ENCODE measurements at places on chromosomes 16 and 17. TPM values are rescaled to one million over a fixed set of nuclear protein-coding genes. Genes with fewer than 3 reads are reported as not detected.
A peak's percentile ranks its signal among the peaks of the same experiment; 100 is the strongest.

DNA sequence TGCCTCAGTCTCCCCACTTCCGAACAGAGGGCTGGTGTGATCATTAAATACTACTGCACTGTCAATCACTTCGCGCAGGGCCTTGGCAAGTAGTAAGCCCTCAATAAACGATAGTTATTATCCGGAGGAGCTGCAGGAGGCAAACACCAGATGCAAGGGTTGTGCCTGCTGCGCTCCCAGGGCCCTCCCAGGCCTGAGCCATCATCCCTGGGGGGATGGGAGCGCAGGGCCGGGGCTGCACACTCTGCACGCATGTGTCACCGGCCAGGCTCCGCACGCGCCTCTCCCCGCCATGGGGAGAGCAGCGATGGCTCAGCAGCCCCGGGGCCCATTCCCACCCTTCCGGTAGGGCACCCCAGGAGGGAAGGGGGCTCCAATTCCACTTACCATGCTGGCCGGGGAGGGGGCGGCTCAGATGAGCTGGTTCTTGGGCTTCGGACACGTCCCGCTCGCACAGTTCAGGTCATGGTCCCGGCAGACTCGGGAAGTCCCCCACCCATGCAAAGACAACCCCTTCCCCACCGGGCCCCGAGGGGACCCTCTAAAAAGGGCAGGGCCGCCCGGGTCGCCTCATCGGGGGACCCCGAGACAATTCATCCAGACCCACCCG, 681 bp downstream of the XPO6 start:
- DNase-seq, result peak; percentile 58
- H3K36me3 ChIP-seq, result peaks cover 16% of the 10 kb centered on the region

- H3K4me3 ChIP-seq, result peak within 1 kb of the TSS; percentile 73
- H3K36me3 ChIP-seq, result no peaks in the 10 kb centered on the region
- DNase-seq, result peak; percentile 91
- peaks cover 43% of the 10 kb centered on the region for H3K27me3 ChIP-seq
- H3K27ac ChIP-seq, result no peak within 1 kb of the TSS
Measured at GRCh38 chr17:6713130-6713917, at the start of gene SLC13A5. TSS of gene SLC13A5 (minus strand) at chr17:6713369. CDS start at chr17:6713333, 36 bp downstream.

DNA sequence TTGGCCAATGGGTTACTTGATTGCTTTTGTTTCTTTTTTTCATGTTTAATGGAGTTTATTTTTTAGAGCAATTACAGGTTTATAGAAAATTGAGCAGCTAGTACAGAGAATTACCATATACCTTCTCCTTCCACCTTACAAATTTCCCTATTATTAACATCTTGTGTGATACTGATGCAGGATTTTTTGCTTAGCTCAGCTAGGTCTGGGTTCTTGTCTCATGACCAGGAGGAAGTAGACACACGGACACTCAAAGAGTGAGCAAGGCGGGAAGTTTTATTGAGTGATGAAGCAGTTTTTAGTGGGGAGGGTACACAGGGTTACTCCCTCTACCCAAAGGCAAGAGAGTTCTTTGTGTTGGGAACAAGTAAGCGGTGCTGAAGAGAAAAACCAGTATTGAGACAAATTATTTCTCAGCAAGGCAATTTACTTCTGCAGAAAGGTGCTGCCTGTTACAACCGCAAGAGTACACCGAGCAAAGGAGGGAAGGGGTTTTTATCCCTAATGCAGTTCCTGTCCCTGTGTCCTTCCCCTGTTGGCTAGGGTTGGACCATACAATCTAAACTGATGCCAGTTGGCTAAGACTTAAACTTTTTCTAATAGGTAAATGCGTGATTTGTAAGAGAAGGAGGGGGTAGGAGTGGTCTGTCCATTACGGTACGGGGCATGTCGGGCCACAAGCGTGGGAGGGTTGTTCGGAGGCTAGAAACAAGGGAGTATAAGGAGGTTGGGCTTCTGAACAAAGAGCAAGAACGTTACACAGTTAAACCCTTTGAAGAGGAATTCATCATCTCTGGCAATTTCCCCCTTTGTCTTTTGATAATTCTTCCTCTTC, 26.9 kb downstream of the SEC14L1 start:
- no peak overlapping the region for H3K4me3 ChIP-seq
- no peaks in the 10 kb centered on the region for H3K27me3 ChIP-seq
- H3K36me3 ChIP-seq, result peaks cover 19% of the 10 kb centered on the region

DNA sequence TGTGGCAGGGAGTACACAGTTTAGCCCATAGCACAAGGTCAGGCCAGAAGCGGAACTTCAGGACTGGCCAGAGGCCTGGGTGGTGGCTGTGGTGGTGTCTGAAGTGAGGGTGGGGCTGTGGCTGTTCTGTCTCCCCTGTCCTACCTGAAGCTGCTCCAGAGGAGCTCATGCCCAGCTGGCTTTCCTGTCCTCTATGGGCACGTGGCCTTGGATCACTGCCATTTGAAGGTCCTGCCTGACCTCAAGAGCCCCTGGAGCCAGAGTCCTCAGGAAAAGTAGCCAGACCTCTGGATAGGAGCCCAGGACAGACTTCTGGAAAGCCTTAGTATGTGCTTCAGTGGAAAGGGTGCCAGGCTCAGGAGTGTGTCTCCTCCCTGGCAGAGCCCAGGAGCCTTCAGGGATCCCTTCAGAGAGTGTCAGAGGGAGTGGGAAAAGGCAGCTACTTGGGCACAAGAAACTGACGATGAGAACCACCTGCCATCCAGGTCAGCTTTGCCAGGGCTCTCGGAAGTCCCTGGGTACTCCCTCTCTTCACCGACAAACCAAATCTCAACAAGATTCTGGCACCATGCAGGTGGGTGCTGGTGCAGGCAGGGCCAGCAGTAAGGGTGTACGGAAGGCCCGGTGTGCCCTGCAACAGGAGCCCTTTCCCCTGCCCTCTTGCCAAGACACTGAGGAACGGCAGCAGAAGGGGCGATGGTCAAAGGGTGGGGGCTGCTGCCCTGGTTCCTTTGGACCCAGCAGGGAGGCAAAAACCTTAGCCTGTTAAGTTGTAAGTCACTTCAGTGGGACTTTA, 153.7 kb downstream of the NTN1 start:
- H3K27me3 ChIP-seq, result no peaks in the 10 kb centered on the region
- no peak overlapping the region for H3K4me3 ChIP-seq
- no peaks in the 10 kb centered on the region for H3K36me3 ChIP-seq
- H3K4me1 ChIP-seq, result peaks cover 14% of the 10 kb centered on the region

DNA sequence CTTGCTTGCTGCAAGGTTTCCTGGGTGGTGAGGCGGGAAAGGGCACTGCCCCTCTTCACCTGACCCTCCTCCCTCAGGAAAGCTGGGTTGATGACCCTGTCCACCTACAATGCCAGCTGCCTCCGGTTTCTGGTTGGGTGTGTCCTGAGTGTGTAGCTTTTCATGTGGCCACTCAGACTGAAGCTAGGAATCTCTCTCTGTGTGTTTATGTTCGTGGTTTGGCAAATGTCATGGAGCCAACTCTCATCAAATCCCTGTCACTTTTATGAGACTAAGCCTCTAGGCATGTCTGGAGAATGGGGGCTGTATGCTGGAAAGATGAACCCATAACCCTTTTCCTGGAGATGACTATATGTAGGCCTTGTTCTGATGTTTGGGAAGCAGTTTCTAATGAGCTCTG, 17.1 kb downstream of the PLEKHG4 start:
- H3K36me3 ChIP-seq, result no peaks in the 10 kb centered on the region
- DNase-seq, result no peak
- no peaks in the 10 kb centered on the region for H3K4me1 ChIP-seq
- no peak overlapping the region for H3K4me3 ChIP-seq
- H3K27ac ChIP-seq, result no peak overlapping the region

- H3K4me3 ChIP-seq, result peak overlapping the region; percentile 82
- peaks cover 7% of the 10 kb centered on the region for H3K4me1 ChIP-seq
- peaks cover 51% of the 10 kb centered on the region for H3K27me3 ChIP-seq
- peak; percentile 96 for DNase-seq
- no peaks in the 10 kb centered on the region for H3K36me3 ChIP-seq
- H3K27ac ChIP-seq, result no peak overlapping the region
Measured at GRCh38 chr17:44385287-44386181, 3.9 kb downstream of the ITGA2B start.

DNA sequence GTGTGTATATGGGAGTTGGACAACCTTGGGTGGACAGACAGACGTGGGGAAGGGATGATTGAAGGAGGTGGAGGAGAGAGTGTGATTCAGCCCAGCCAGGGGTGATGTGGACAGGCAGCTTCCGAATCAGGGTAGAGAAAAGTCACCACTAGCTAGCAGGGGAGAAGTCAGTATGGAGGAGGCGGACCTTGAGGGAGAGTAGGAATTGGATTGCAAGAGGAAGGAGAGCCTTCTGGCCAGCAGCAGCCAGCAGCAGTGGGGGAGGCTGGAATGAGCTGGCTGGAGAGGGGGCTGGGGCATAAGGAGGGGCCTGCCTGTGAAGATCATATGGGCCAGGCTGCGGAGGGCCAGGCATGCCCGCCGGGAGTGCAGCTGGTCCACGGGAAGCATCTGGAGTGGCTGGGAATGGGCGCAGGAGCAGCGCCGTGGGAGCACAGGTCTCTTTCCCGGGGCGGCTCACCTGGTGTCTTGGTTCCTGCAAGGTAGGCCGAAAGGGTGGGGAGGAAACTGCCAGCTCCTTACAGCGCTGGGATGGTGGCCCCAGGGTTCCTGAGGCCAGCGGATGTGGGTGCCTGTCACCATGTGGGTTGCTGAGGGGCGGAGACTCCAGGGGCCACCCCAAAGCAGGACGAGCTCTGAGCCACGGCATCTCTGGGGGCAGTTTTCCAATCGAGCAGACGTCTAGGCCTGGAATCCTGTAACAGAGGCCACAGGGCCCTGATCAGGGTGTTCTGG, 235.3 kb downstream of the SEC14L1 start:
- no peaks in the 10 kb centered on the region for H3K27me3 ChIP-seq
- no peaks in the 10 kb centered on the region for H3K36me3 ChIP-seq
- peaks cover 56% of the 10 kb centered on the region for H3K4me1 ChIP-seq
- peak overlapping the region; percentile 96 for H3K4me3 ChIP-seq

GRCh38 chr16:29011851-29012250, 27.0 kb downstream of the LAT start:
- no peak overlapping the region for H3K4me3 ChIP-seq
- no peaks in the 10 kb centered on the region for H3K4me1 ChIP-seq
- H3K27me3 ChIP-seq, result no peaks in the 10 kb centered on the region
- no peak overlapping the region for H3K27ac ChIP-seq
- DNase-seq, result no peak
- no peaks in the 10 kb centered on the region for H3K36me3 ChIP-seq

DNA sequence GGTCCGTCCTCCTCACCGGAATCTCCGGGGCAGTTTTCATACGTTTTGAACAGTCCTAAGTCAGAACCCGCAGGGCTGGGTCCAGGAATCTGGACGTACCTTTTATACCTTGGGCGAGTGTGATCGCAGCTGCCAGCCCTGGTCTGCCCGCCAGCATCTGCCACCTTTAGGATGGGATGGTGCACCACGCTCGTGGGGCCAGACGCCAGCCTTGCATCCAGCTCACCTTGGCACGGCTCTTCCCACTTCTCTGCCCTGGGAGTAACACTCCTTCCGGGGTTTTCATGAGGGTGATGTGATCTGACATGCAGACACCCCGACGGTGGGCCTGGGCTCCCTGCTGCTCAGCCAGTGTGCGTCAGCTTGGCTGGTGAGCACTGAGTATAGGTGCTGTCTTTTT, 66.6 kb upstream of the ZNF469 start:
- no peak for DNase-seq
- H3K4me3 ChIP-seq, result no peak overlapping the region
- H3K27ac ChIP-seq, result no peak overlapping the region
- no peaks in the 10 kb centered on the region for H3K27me3 ChIP-seq

DNA sequence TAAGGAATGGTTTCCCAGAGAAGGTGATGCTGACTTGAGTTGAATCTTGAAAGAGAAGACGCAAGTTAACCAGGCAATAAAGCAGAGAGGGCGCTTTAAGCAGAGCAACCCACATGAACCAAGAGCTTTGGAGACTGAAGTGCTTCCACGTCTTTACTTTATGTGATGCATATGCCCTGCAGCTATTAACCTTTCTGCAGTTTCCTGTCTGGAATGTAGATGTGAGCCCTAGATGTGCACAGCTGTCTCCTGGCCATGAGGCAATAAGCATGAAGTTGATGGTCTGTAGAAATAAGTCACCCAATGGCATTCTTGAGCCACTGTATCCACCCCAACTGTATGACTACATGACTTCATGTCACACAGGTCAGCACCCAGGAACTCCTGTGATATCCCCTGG, 5.7 kb upstream of the CHST4 start:
- H3K4me3 ChIP-seq, result no peak overlapping the region
- H3K36me3 ChIP-seq, result no peaks in the 10 kb centered on the region
- H3K4me1 ChIP-seq, result peaks cover 15% of the 10 kb centered on the region
- no peak for DNase-seq
- no peak overlapping the region for H3K27ac ChIP-seq

DNA sequence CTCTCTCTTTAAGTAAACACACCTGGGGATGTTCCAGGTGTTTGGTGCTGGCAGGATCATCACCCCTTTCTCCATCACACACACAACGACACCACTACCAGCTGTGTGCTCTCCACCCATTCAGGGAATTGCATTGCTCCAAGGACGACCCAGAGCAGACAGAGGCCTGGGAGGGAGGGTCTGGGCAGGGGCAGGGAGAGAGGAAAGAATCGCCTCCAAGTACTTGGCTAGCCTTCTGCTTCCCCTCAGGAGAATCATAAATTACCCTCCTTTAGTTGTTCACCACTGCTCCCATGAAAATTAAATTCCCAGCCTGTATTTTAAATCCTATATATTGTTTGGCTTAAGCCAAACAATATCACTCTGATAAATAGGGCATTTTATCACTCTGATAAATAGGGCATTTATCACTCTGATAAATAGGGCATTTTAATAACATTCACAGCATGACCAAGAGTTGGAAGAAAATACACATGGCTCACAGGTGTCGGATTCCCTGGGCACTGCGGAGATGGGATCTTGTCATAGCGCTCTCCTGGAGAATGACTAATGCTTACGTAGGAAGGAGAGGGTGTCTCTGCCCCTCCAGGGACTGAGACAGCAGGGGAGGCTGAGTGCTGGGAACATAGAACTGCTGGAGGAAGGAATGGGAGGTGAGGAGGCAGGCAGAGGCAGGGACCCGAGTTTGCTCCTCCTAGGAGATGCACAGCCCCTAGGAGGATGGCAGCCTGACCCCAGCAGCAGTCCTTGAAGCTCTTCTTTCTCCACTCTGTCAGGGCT, 673.6 kb downstream of the HS3ST4 start:
- H3K4me1 ChIP-seq, result no peaks in the 10 kb centered on the region
- no peak overlapping the region for H3K27ac ChIP-seq
- no peak overlapping the region for H3K4me3 ChIP-seq
- DNase-seq, result no peak
- no peaks in the 10 kb centered on the region for H3K27me3 ChIP-seq

- no peaks in the 10 kb centered on the region for H3K4me1 ChIP-seq
- no peaks in the 10 kb centered on the region for H3K27me3 ChIP-seq
- no peak for DNase-seq
- no peaks in the 10 kb centered on the region for H3K36me3 ChIP-seq
- no peak overlapping the region for H3K27ac ChIP-seq
Measured at GRCh38 chr17:68328676-68329075, 37.4 kb downstream of the ARSG start.

- H3K4me1 ChIP-seq, result no peaks in the 10 kb centered on the region
- H3K27ac ChIP-seq, result 0 out of 2 replicates have a peak overlapping the region, but pooled peaks have one; percentile 72
- peak; percentile 91 for DNase-seq
- peaks cover 20% of the 10 kb centered on the region for H3K36me3 ChIP-seq
- H3K4me3 ChIP-seq, result no peak overlapping the region
Measured at GRCh38 chr16:22321340-22322001, 24.3 kb downstream of the POLR3E start.

Gene KRT17
- total RNA-seq, result 0.63 TPM

Gene CDC27
- 49.7 TPM for total RNA-seq

Gene ZG16B
- not detected for total RNA-seq

Gene NPIPA2
- 6.7 TPM for total RNA-seq

Gene NPIPA3
- total RNA-seq, result 3.7 TPM

Gene KRTAP16-1
- total RNA-seq, result not detected

Gene LRRC46
- 0.35 TPM for total RNA-seq

Measured in GM23338 (cell line).